ENCODE measurements at places on chromosomes 1 and 21.

- no peaks in the 10 kb centered on the region for H3K27me3 ChIP-seq
- no peaks in the 10 kb centered on the region for H3K36me3 ChIP-seq
- H3K4me3 ChIP-seq: no peak overlapping the region
- no peak for DNase-seq
- no peaks in the 10 kb centered on the region for H3K4me1 ChIP-seq
Measured at GRCh38 chr1:233998891-233999290, 94.4 kb downstream of the SLC35F3 start.

- H3K27me3 ChIP-seq: no peaks in the 10 kb centered on the region
- no peaks in the 10 kb centered on the region for H3K4me1 ChIP-seq
- H3K4me3 ChIP-seq: no peak overlapping the region
- no peak overlapping the region for H3K27ac ChIP-seq
Measured at GRCh38 chr21:29168891-29169315, 38.5 kb downstream of the MAP3K7CL start.

DNA sequence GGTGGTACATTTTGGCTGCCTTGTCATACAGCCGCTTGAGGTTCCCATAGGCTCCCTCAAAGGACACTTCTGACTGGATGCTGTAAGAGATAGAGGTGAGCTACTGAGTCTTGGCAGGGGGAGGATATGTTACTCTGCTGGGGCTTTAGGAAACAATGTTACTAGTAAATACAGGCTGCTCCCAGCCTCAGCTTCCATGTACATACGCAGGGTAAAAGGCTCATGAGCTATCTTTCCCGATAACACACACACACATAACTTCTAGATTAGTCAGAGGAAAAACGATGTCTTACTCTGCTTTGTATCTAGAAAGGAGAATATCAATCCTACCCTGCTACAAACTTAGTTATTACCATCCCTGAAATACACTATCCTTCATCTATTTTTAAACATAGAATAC is 14.3 kb downstream of the SMG5 start:
- H3K36me3 ChIP-seq: peaks cover 93% of the 10 kb centered on the region
- no peaks in the 10 kb centered on the region for H3K27me3 ChIP-seq
- peak; percentile 35 for DNase-seq
- no peak overlapping the region for H3K4me3 ChIP-seq

DNA sequence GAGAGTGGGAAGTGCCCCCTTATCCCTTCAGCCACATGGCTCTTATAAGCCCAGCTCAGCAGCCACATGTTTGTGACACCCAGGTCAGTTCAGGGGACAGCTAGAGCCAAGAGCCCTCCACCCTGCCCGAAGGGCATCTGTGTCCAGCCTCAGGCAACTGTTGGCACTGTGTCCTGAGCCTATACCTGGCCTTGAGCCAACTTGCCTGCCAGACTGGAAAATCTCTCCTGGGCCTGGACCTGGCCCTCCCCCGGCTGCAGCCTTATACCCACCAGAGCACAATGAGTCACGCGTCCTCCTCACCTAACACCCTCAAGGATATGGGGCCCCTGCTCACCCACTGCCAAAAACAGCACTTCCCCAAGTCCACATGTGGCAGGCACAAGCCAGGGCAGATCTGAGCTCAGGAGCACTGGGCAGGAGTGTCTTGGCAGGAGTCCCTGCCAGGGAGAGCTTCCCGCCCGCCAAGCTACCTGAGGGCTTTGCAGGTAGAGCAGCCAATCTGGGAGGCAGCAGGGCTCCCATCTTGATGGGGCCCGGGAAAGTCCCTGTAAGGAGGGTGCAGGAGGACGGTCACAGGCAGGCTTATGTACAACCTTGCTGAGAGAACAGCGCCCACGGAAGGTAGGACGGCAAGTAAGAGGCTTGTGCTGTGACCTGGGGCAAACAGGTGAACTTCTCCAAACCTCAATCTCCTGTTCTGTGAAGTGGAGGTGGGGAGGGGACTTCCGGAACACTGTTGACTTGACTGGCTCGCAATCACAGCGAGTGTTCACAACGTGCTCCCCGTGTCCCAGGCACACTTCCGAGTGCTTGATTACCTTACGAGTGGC is 19.8 kb upstream of the HSPG2 start:
- H3K27ac ChIP-seq: no peak overlapping the region
- peaks cover 27% of the 10 kb centered on the region for H3K4me1 ChIP-seq
- H3K36me3 ChIP-seq: no peaks in the 10 kb centered on the region
- no peak overlapping the region for H3K4me3 ChIP-seq
- DNase-seq: peak; percentile 38

- H3K27me3 ChIP-seq: peaks cover 40% of the 10 kb centered on the region
- peak; percentile 75 for DNase-seq
- H3K4me3 ChIP-seq: no peak overlapping the region
- H3K36me3 ChIP-seq: no peaks in the 10 kb centered on the region
Measured at GRCh38 chr1:84772428-84772943, 82.2 kb upstream of the SSX2IP start.

- peaks cover 2% of the 10 kb centered on the region for H3K4me1 ChIP-seq
- DNase-seq: no peak
- H3K27me3 ChIP-seq: no peaks in the 10 kb centered on the region
- no peaks in the 10 kb centered on the region for H3K36me3 ChIP-seq
Measured at GRCh38 chr1:42449256-42449655, 6.6 kb downstream of the ZMYND12 start.

DNA sequence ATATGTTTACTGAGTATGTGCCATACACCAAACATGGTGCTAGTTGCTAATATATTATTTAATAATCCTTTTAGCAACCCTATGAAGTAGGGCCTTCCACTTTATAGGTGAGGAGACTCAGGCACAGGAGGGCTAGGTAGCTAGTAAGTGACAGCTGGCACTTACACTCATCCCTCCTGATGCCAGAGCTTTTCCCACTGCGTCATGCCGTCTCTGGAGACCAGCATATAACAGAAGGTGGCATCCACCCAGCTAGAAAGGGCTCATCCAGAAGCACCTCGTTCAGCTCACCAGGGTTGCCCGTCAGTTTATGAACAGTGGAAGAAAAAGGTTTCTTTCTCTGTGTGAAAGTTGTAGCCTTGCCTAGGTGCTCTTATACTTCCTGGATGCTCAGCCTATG is 108.9 kb downstream of the NOS1AP start:
- H3K27me3 ChIP-seq: no peaks in the 10 kb centered on the region
- H3K4me3 ChIP-seq: no peak overlapping the region
- peaks cover 4% of the 10 kb centered on the region for H3K4me1 ChIP-seq
- H3K36me3 ChIP-seq: no peaks in the 10 kb centered on the region
- DNase-seq: no peak
- no peak overlapping the region for H3K27ac ChIP-seq

- H3K27ac ChIP-seq: no peak overlapping the region
- DNase-seq: no peak
- H3K4me3 ChIP-seq: no peak overlapping the region
- H3K36me3 ChIP-seq: no peaks in the 10 kb centered on the region
- H3K27me3 ChIP-seq: no peaks in the 10 kb centered on the region
Measured at GRCh38 chr1:174017231-174017970, 4.8 kb downstream of the RC3H1 start.

GRCh38 chr1:8856689-8857412 is 21.6 kb downstream of the ENO1 start:
- H3K4me3 ChIP-seq: no peak overlapping the region
- DNase-seq: no peak
- H3K27ac ChIP-seq: peak overlapping the region; percentile 80
- no peaks in the 10 kb centered on the region for H3K27me3 ChIP-seq
- peaks cover 45% of the 10 kb centered on the region for H3K36me3 ChIP-seq
- H3K4me1 ChIP-seq: peaks cover 27% of the 10 kb centered on the region

Data from mesenchymal stem cell (in vitro differentiated cells and primary cell).